NCI-H2107 (cell line): ENCODE measurements at places on chromosomes 4 and X.

GRCh38 chr4:6953751-6954380 is 44.2 kb downstream of the TBC1D14 start:
- no peak for DNase-seq

DNA sequence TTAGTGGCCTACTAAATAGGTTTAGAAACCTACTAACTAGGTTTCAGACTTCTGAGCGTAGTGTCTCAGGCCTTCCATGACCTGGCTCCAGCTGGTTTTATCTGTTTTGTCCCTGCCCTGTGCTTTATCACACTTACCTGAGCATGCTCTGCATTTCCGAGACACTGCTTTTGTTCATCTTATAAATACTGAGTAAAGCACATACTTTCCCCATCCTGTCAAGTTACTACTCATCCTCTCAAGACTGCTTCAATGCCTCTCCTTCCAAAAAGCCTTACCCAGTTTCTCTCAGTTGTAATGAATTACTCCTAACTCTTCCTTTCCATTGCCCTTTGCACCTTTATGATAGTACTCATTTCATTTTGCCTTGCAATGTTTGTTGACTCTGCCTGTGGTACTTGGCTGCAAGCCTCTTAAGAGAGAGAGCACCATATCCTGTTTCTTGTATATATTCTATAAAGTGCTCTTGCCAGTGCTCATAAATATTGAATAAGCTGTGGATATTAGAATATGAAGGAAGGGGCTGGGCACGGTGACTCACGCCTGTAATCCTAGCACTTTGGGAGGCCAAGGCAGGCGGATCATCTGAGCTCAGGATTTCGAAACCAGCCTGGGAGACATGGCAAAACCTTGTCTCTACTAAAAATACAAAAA is 34.4 kb downstream of the SLAIN2 start:
- peak; percentile 21 for DNase-seq

- no peak for DNase-seq
Observed at GRCh38 chr4:6265546-6265945, 4.1 kb upstream of the WFS1 start.

GRCh38 chrX:4240541-4241194 is 527.2 kb upstream of the PRKX start:
- no peak for DNase-seq

- DNase-seq, result no peak
Observed at GRCh38 chrX:150254909-150255308, 108.2 kb upstream of the MAMLD1 start.

DNA sequence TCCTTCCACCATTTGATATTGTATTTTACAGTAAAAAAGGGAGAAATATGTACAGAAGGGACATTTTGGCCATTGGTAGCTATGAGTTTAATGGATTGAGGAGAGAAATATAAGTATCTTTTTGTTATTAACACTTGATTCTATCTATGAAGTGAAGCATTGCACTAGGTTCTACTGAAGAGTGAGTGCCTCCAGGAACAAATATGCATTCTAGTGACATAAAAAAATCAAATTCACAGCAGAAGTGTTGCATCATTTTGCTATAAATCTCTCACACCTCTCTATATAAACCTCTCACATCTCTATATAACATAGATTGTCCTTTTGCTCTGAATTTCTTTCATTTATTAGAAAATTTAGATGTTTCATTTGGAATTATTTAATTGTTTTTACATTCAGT is 425 bp downstream of the SYTL5 start:
- no peak for DNase-seq

- no peak for DNase-seq
Observed at GRCh38 chrX:22740836-22741235, 258.9 kb upstream of the DDX53 start.

- no peak for DNase-seq
Observed at GRCh38 chrX:150044556-150044955, 106.3 kb upstream of the EOLA2 start.

- no peak for DNase-seq
Observed at GRCh38 chr4:85128246-85129204, 162.0 kb upstream of the WDFY3 start.

GRCh38 chr4:10611673-10612072 is 72.9 kb downstream of the CLNK start:
- DNase-seq, result no peak

- DNase-seq, result no peak
Observed at GRCh38 chr4:188624370-188624769, 485.1 kb downstream of the TRIML1 start.

- no peak for DNase-seq
Observed at GRCh38 chr4:8909548-8909947, 37.9 kb upstream of the HMX1 start.

DNA sequence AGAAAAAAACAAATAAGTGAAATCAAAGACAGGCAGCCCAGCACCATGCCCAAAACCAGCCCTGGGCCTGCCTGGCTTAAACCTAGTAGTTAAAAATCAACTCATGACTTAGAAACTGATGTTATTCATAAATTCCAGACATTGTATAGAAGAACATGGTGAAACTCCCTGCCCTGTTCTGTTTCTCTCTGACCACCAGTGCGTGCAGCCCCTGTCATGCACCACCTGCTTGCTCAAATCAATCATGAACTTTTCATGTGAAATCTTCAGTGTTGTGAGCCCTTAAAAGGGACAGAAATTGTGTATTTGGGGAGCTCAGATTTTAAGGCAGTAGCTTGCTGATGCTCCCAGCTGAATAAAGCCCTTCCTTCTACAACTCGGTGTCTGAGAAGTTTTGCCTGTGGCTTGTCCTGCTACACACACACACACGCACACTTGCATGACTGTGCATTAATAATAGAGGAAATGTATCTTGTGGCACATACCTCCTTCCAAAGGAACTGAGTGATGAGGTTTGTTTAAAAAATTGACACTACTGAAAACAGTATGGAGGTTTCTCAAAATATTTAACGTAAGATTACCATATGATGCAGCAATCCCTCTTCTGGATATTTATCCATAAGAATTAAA is 39.2 kb upstream of the UGT2B7 start:
- DNase-seq, result no peak

DNA sequence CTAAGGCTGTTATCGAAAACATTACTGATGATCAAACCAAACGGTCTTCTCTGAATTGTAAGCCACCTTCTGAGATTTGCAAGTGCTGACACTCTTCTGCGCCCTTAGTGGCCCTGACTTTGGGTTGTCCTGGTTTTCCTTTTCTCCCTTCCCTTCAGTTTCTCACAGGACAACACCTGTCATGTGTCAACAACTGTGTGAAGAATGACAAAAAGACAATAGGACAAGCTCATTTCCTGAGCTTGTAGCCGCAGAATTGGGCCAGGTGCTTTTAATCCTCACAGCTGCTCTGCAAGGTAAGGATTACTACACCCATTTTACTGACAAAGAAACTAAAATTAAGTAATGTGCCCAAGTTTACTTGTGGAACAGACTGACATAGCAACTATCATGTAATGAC is 44.9 kb upstream of the TXK start:
- no peak for DNase-seq

- no peak for DNase-seq
Observed at GRCh38 chr4:40311811-40312346, 23.3 kb upstream of the CHRNA9 start.

GRCh38 chr4:53527326-53527725 is 64.0 kb downstream of the LNX1 start:
- DNase-seq, result no peak

DNA sequence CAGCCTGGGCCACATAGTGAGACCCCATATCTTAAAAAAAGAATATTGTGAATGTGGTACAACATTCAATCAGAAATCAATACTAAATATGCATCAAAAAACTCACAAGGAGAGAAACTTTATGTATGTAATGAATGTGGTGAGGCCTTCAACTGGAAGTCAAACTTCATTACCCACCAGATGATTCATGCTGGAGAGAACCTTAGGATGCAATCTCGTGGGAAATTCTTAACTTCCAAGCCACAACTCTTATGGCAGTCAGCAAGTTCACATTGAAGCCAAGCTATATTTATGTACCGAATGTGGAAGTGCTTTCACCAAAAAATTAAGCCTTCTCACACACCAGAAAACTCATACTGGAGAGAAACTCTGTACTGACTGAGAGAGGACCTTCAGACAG is 84.5 kb upstream of the UXT start:
- DNase-seq, result no peak

- DNase-seq, result no peak
Observed at GRCh38 chr4:27059446-27059845, 198.8 kb downstream of the STIM2 start.

- DNase-seq, result no peak
Observed at GRCh38 chr4:10007793-10008608, 13.3 kb downstream of the SLC2A9 start.

DNA sequence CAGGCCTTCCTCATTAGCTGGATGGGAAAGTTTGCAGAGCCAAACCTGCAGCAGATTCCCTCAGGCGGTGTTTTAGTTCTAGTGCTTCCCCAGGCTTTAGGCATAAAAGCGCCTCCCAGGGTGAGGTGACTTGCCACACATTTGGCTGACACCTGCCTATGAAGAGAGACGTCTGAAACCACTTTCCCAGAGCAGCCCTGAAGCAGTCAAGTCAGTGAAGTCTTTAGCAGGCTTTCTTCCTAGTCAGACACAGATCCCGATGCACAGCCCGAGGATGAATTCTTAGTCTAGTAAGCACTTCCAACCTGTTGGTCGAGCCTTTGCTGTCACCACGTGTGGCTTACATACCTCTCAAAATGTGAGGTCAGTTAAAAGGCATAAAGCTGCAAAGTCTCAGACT is 484.1 kb downstream of the SMARCA1 start:
- DNase-seq, result no peak

DNA sequence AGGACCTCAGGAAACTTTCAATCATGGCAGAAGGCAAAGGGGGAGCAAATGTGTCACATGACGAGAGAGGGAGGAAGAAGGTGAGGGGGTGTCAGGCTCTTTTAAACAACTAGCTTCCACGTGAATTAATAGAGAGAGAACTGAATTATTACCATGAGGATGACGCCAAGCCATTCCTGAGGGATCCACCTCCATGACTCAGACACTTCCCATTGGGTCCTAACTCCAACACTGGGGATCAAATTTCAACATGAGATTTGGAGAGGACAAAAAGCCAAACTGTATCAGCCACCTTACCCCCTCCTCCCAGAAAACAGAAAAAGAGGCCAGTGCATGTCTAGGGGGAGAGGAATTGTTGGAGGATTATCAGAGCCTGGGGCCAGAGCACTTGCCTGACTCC is 40.4 kb upstream of the LAS1L start:
- no peak for DNase-seq

DNA sequence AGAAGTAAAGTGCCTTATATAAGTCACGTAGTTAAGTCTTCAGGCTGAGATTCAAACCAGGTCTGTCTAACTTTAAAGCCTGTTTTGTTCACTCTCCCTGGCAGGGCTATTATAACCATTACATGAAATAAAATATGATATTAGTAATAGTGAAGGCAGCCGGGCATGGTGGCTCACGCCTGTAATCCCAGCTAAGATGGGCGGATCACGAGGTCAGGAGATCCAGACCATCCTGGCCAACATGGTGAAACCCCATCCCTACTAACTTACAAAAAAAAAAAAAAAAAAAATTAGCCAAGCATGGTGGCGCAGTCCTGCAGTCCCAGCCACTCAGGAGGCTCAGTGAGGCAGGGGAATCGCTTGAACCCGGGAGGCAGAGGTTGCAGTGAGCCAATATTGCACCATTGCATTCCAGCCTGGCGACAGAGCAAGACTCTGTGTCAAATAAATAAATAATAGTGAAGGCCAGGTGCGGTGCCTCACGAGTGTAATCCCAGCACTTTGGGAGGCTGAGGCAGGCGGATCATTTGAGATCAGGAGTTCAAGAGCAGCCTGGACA is 22.1 kb upstream of the SOWAHD start:
- DNase-seq, result no peak

DNA sequence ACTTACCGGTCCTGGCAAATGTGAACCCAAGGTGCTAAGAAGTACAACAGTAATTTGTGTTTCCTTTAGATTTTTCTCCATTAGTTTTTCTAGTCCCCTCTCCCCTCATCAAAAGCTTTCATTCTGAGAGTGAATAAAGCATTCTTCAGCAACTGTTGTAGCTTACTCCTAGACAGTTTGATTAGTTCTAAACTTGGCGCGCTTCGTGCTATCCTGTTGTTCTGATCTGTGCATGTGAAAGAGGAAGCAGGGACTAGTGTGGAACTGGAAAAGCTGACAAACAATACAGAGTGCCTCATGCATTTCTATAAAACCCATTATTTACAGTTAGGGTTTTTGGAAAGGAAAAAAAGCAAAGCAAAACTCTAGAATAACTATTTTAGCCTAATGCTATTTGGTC is 556.9 kb upstream of the SLIT2 start:
- no peak for DNase-seq
